ENCODE measurements at places on chromosomes 16 and 17.

DNA sequence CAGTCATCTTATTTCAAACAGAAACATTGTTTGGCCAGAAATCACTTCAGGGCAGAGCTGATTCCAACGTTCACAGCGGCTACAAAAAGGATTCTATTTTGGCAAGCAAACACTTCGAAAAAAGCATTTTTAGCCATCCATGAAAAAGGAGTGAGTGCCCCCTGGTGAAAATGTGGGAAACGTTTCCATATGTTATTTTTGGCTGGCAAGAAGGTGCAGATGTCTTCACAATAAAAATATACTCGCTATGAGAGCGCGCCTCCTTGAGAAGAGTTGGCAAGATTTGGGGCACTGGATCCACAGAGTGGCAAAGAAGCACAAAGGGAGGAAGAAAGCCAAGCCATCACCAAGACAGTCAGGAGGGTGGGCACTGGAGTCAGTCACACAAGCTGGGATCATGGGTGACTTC lies 191.1 kb downstream of the CHD9NB start:
- peak; percentile 15 for DNase-seq

- no peak for DNase-seq
Measured at GRCh38 chr17:17041018-17041521, 1.2 kb upstream of the MPRIP start.

DNA sequence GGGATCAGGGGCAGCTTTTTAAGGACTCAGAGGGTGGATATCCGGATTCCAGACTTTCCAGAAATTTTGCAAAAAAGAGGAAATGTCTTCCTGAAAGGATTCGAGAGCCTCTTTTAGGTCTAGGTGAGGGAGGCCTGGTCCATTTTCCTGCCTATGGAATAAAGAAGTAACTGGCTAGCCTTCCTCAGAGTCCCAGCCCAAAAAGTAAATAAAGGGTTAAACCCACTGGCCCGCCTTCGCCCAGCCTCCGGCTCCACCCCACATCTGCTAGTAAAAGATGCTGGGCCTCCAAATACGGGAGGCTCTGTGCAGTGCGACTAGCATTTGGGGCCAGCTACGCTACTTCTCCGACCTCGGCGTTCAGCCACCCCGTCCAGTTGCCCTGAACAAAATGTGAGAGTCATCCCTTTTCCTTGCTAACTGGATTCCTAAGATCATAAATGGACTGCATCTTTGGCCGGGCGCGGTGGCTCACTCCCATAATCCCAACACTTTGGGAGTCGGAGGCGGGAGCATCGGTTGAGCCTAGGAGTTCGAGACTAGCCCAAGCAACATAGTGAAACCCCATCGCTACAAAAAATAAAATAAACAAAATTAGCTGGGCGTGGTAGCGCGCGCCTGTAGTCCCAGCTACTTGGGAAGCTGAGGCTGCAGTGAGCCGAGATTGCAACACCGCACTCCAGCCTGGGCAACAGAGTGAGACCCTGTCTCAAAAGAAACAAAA lies 824 bp upstream of the MPP2 start:
- DNase-seq: no peak

DNA sequence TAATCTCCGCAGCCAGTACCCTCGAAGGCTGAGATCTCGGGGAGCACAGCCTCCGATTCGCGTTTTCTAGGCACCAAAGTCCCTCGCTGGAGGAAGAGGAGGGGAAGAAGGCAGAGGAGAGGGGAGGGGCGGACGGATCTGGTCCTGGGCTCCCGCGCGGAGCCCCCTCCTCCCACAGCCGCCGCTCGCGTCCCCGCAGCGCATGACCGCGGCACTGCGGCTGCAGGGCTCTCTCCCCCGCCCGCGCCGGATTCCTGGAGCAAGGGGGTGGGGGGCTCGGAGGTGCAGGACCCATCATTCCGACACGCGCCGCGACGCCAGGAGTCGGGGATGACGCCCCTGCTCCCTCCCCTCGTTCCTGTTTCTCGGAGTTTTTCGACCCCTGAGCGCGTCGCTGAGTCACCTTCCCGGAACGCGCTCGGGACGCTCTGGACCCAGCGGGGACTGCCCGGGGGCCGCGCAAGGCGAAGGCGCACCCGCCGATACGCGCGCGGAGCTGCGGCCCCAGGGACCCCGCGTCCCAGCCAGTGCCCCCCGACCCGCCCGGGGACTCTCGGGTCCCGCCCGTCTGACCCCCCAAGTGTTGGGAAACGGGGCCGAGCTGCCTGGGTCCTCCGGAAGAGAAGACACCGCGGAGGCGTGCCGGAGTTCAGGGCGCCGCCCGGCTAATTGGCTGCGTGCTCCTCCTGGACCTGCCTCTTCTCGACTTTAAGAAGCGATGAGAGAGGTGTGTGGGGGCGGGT lies 1.4 kb upstream of the SPHK1 start:
- DNase-seq: no peak

DNA sequence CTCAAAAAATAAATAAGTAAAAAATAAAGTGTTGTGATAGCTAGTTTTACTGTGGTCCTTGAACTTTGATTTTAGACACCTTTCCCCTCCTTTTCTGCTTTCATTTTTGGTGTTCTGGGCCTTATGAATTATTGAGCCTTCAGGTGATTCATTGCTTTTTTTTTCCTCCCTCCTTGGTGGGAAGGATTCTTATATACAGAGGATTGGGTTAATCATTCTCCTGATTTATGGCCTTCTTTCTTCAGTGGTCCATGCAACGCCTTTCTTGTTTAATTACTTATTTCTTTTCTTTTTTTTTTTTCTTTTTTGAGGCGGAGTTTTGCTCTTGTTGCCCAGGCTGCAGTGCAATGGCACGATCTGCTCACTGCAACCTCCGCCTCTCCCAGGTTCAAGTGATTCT lies 8.0 kb upstream of the MYL4 start:
- no peak for DNase-seq

- no peak for DNase-seq
Measured at GRCh38 chr17:77687921-77688320, 270.6 kb upstream of the TNRC6C start.

GRCh38 chr16:50458667-50459495 lies 89.3 kb upstream of the NKD1 start:
- no peak for DNase-seq

- DNase-seq: no peak
Measured at GRCh38 chr16:706189-707061, 824 bp upstream of the FBXL16 start.

- DNase-seq: no peak
Measured at GRCh38 chr16:15876503-15876902, 11.9 kb downstream of the CEP20 start.

DNA sequence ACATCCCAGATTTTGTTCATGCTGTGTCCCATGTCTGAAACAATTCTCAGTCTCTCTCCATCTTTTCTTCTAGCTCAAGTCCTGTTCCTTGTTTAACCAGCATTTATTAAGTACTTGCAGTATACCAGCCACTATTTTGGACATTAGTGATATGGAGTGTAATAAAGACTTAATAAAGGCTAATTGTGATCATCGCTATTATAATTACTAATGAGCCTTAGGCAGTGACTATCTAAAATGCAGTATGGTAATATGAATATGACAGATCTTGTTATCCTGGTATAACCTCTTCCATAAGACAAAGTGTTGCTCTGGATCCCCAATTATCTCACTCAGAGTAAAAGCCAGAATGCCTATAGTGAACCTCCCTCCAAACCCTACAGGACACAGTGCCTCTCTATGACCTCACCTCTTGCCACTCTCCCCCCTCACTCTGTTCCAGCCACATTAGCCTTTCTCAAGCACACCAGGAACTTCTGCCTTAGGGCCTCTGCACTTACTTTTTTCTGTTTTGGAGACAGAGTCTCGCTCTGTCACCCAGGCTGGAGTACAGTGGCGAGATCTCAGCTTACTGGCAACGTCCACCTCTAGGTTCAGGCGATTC lies 1.8 kb upstream of the FLOT2 start:
- DNase-seq: no peak

DNA sequence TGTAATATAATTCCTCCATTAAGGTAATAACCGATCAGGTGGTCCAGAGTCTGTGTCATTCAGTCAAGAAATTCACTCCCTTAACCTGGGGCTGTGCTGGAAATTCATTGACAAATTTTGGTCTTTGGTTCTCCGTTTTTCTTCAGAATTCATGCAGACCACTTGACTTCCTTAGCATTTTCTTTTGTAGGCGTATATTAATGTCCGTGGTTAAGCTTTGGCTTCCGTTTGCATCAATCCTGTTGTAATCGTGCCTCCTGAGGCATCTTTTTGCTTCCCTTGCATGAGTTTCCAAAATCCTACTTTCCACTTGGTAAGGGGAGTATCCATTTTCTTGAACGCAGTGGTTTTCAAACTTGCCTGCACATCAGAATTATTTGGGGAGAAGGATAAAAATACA lies 9.0 kb downstream of the LRRC37B start:
- no peak for DNase-seq

- DNase-seq: no peak
Measured at GRCh38 chr16:70808371-70808770, 7.4 kb upstream of the VAC14 start.

GRCh38 chr17:80850817-80851216 lies 140.8 kb upstream of the CHMP6 start:
- no peak for DNase-seq

DNA sequence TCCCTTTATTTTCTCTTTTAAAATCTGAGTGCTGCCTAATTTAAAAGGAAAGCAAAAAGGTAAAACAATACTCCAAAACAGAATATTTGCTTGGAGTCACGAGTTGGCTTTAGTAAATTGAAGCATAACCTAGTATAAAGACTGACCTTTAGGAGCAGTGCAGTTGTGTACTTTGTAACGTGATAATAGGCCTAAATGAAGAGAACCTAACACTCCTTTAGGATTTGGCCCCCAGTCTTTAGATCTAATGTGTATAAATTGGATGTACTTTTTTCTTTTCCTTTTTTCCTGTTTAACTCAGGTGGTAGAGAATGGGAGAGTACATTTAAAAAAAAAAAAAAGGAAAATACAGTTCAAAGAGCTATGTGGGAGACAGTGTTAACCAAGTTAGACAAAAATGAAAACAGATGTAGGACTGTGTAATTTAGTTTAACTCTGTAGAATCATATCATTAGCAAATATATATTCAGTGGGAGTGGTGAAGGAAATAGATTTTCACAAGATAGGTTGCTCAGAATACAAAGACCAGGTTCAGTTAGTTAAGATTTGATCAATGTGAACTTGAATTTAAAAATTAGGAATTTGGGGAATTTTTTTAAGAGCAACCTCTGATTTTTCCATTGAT lies 16.8 kb downstream of the CPD start:
- DNase-seq: no peak

DNA sequence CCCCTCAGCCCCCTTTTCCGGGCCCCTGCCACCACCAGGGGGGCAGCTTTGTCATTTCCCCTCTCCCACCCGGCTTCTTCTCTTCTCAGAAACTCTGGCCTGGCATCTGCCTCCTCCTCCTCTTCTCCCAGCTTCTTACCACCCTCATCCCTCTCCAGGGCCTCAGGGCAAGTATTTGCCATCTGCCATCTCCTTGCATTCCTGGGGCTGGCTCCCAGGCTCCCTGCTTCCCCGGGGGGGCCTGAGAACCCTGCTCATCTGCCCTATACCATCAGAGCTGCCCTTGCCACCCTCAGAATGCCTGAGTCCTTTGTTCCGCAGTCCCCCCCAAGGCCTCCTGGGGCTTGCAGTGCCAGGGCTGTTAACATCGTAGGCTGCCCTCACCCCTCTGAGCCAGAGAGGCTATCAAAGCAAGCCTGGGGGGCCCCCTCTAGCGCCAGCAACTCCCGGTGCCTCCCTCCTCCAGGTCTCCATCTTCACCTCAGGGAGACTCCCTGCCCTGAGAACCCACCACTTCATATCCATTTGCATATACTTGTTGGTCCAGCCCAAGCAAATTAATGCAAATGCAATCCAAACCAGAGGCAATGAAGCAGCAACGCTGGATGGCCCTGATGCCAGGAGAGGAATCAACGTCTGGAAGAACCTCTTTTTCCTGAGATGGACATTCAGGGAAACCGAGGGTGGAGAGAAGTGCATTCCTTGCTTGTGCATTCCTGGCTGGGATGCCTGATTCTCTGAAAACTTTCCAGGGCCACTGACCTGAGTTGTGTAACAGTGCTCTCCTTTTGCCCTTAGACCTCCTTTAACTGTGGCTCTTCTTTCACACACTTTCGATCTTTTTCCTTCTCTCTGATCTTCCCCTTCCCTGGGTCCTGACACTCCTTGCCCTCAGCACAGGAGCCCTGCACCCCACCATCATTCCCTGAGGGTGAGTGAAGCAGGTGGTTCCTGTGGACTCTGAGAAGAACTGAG lies 20.7 kb upstream of the SP2 start:
- DNase-seq: no peak

GRCh38 chr17:2207815-2208515 lies 95.6 kb downstream of the SMG6 start:
- no peak for DNase-seq

DNA sequence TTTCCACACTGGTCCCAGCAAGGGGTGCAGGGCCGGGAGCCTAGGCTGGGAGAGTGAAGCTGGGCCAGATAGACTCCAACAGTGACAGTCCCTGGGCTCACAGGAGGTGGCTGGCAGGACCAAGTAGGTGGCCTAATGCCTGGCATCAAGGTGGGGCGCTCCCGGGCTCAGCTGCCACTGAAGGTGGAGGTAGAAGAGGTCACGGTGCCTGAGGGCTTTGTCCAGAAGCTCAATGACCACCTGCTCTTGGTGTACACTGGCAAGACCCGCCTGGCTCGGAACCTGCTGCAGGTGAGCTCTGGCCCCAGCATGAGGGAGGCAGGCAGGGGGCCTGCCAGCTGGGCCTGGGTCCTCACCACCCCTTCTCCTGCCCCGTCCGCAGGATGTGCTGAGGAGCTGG lies 23.8 kb downstream of the FCSK start:
- DNase-seq: no peak

- no peak for DNase-seq
Measured at GRCh38 chr16:67050796-67051195, 21.8 kb downstream of the CBFB start.

GRCh38 chr17:79797492-79798298 lies 818 bp upstream of the CBX8 start:
- no peak for DNase-seq

DNA sequence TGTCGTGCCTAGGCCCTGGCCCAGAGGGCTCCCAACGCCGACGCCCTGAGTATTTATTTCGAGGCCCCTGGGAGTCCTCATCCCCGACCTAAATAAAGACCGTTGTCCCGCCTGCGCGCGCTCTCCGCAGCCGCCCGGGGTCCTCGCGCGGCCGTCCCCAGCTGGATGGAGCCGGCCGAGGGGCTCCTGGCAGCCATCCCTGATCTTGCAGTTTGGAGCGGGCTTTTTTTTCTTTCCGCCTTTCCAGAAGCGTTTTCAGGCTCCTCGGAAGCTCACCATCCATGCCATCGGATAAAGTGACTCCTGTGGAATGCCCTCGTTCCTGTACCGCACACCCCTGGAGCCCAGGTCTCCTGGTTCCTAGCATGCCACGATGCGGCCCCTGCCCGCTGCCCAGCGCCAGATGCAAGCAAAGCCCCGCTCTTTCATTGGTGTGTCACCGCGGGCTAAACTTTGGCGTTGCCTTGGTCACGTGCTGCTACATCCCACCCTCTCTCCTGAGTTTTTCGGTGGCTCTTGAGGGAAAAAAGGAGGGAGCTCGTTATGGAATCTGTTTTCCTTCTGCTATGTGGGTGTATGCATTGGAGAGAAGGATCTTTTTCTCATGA lies 716 bp downstream of the TMEM94 start:
- peak; percentile 15 for DNase-seq

All from iPS DF 19.7 (cell line).